Myocyte (in vitro differentiated cells): ENCODE measurements at places on chromosomes 3 and 15. TPM values are rescaled to one million over a fixed set of nuclear protein-coding genes. Genes with fewer than 3 reads are reported as not detected.

The TMEM108 gene
- 16.7 and 20.7 TPM in 2 replicates for total RNA-seq

The GCNT3 gene
- 0.68 and 1.7 TPM in 2 replicates for total RNA-seq

The TRPM1 gene
- total RNA-seq = not detected in 2 replicates

The RAD51 gene
- total RNA-seq = 0.94 and 2.3 TPM in 2 replicates

The ARRDC4 gene
- 22.7 and 30.6 TPM in 2 replicates for total RNA-seq

The SLC7A14 gene
- total RNA-seq = 0.21 and 0.24 TPM in 2 replicates
